ENCODE measurements at places on chromosomes 1 and 21.

DNA sequence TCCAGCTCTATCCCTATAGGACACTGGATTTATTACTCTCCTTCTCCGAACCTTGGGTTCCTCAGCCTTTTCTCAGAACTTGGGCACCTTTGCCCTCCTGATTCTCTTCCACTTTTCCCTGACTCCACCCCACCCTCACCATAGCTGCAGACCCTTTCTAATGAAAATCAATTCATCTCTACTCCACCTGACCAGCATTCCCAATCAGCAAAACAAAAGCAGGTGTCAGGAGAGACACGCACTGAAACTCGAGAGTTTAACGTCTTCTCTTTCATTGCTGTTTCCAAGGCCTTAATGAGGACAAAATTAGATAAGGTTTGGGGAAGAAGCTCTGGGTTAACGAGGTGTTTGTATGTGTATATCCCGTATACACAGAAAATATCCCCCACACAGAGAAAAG, 208.8 kb downstream of the PLPP3 start:
- no peak for DNase-seq

DNA sequence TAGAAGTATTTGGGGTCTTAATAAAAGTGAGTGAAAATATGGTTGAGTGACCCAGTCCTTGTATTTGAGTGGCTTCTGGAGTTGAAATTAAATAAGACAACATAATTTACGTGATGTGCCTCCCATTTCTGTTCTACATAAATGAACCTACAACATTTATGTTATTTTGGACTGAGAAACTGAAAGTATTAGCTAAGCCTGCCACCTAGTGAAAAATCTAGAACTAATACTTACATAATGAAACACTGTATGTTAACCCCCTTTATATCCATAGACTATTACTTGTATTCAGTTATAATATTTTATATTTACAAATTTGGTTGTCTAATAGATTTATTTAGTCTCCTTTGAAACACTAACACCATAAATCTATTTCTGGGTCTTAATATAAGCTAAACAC, 298.9 kb downstream of the KCNT2 start:
- DNase-seq, result peak; percentile 10

DNA sequence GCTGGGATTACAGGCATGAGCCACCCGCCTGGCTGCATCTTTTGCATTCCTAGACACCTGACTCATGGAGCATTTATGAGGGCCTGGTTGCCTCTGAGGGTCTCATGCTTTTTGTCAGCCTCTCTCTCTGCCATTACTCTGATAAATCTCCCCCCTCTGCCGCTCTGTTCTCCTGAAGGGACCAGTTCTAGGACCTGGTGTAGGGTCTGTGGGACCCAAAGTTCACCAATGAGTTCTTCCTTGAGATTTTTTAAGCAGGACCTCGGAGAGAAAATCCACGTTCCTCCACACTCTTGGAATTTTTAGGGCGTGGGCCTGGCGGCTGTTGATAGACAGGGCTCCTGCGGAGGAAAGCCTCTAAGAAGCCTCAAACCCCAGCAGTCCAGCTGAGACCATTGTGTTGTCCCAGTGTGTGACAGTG, 91.9 kb upstream of the ERRFI1 start:
- DNase-seq, result no peak

- DNase-seq, result no peak
Measured at GRCh38 chr1:229547542-229547941, 11.0 kb downstream of the ABCB10 start.

DNA sequence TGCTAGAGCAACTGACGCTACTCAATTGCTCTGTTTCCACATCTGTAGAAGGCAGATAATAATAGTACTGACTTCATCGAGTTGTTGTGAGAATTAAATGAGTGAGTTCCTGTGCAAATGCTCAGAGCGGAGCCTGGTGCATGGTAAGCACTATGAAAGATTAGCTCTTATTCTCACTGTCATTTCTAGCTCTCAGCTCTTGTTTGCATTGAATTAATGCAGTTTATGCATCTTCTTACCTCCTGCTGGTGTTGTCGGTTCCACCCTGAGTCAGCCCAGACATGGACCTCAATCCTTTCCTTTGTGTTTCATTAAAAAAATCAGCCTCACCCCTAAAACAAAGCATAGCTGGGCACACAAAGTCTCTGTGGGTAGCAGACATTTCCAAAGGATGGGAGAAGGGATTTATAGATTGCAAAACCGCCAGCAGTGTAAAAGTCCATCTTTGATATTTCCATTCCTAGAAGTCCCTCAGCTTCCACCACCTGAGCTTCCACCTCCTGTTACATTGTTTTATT, 254.4 kb upstream of the CSF3R start:
- no peak for DNase-seq

DNA sequence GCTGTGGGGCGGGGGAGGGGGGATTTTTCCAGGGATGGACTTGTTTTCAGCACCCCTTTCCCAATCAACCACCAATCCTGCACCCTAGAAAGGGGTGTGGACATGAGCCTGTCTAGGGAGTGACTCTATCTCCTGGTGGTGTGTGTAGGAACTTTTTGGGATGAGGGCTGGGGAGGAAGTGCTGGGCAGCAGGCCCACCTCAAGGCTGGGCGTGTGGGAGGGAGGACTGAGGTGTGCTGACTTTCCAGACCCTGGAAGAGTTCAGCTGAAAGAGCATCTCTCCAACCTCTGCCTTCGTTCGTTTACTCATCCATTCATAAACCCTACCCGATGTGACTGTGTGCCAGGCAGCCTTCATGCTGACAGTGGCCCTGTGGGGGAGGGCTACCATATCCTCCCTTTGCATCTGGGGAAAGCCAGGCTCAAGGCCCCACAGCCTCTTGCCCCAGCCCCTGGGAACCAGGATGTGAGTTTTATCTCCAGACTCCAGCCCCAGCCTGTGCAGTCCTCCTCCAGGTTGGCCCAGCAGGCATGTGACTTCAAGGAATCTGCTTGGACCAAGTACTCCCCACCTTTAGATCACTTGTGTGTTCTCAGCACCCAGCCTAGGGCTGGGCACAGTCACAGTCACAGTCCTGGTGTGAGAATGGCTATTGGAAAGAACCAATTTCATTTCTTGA, 6.7 kb downstream of the KNCN start:
- no peak for DNase-seq

- no peak for DNase-seq
Measured at GRCh38 chr1:24071941-24072340, 40.0 kb downstream of the MYOM3 start.

DNA sequence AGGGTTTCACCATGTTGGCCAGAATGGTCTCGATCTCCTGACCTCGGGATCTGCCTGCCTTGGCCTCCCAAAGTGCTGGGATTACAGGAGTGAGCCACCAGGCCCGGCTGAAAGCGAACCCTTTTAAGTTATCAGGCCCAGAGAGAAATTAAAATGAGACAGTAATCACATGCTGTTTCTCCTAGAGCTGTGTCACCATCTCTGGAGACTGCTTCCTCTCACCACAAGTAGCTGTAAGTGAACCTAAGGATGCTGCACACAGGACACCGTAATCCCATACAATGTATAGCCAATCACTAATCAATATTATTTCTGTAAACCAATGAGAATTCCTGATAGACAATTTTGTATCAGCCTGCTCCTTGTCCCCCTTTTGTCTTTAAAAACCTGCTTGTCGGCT, 5.7 kb upstream of the CSTB start:
- no peak for DNase-seq

GRCh38 chr1:203227371-203228083, 1.9 kb downstream of the CHIT1 start:
- no peak for DNase-seq

- no peak for DNase-seq
Measured at GRCh38 chr1:200306944-200307754, 102.7 kb downstream of the ZNF281 start.

DNA sequence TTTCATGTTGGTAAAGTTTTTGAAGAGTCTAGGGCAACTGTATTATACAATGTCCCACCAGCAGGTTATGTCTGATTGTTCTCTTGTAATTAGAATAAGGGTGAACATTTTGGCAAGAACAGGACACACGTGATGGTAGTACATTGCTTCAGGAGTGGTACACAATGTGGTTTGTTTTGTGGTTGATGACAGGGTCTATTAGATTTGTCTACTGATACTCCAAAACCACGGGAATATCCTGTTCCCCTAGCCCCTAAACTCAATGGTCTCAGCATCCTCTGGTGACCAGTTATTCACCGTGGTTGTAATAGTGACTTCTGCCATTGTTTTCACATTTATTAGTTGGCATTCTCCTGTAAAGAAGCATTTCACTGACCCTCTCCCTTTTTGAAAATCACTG, 22.1 kb upstream of the ACTA1 start:
- DNase-seq, result no peak

- DNase-seq, result no peak
Measured at GRCh38 chr1:3066250-3066711, 2.7 kb upstream of the PRDM16 start.

- DNase-seq, result no peak
Measured at GRCh38 chr1:10687251-10687651, 109.2 kb downstream of the CASZ1 start.

DNA sequence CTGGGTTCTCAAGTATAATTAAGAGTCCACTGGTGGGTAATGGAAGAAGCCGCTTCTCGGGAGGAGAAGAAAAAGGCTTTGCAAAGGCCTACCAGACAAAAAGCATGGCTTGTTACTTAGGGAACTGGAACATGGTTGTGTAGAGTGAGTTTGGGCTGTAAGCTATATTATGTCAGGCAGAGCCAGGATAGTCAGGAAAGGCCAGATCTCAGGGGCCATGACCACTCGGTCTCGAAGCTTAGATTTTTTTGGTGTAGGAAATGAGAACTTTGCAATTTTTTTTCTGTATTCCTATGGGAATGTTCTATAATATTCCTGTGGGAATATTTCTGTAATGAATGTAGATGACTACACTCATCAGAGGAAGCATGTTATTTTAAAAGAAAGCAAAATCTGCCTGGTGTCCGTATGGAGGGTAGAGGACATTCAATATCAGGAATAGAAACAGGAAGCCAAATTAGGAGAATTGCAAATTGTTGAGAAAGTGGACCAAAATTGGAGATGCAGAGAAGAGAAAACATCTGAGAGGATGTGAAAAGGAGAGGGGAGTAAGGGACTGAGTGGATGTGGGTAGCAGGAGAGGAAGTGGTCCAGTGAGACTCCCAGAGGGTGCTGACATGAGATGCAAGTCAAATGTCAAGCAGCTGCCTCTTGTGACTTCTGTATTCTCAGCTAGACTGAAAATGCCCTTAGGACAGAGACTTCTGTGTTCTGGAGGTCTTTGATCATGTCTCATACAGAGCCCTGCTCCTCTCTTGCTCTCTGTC, 45.2 kb upstream of the HAO2 start:
- DNase-seq, result no peak

GRCh38 chr1:156496211-156496761, 4.3 kb downstream of the MEF2D start:
- no peak for DNase-seq

- DNase-seq, result no peak
Measured at GRCh38 chr1:174964261-174964971, 35.3 kb upstream of the CACYBP start.

GRCh38 chr1:208177656-208178055, 66.5 kb downstream of the PLXNA2 start:
- no peak for DNase-seq

DNA sequence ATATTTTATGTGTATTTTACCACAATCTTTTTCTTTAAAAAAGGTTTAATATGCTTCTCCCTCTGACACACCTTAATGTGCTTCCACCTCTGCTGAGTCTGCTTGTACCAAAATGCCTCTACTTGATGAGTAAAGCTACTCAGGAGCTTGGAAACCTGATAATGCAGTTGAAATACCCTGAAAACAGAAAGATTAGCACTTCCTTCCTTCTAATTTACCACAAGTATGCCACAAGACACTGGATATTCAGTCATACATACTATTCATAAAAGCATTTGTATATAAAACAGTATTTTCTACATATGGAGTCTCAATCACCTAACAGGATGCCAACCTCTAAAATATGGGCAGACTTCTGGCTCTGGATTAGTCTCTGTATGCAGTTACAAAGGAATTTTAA, 55.0 kb downstream of the SLC35D1 start:
- no peak for DNase-seq

DNA sequence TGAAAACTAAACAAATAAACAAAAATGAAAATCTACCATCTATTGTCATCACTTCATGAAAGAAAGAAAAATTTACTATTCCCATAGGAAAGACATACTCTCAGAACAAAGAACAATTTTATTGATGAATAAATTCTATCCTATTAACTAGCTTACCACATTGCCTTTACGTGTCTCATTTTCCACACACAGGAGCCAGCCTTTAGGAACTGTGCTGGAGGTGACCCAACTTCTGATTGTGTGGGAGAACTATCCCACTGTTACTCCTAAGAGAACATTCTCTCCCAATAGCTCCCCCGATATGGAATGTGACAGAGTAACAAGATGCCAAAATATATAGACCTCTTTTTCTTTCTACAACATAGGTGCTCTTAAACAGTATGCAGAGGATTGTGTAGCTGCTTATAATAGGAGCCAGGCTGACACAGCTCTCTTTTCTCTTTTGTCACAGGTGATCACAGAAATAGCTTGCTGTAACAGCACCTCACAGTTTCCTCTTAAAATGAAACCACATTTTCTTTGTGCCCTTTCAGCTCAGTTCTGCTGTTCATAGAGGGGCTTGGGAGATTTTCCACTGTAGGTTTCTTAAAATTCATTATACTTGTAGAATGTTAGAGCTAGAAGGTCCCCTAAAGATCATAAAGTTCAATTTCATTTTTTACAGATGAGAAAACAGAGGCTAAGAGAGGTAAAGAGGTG, 35.5 kb downstream of the C21orf91 start:
- no peak for DNase-seq

DNA sequence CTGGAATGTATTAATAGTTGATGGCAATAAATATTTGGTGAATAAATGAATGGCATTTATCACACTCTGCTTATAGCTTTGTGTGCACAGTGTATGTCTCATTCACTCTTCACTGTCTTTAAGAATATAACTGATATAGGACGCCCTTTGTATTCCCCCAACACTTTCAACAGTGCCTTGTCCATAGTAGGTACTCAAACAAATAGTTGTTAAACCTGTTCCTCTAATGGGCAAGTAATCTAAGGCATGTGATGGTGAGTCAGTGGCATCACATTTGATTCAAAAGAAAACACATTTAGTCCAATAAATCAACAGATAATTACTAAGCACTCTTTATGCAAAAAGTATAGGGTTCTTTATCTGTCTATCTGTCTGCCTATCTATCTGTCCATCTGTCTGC, 11.2 kb upstream of the RXRG start:
- no peak for DNase-seq

- no peak for DNase-seq
Measured at GRCh38 chr1:5565281-5566125, 426.7 kb downstream of the NPHP4 start.

- peak; percentile 5 for DNase-seq
Measured at GRCh38 chr1:112298558-112298957, 97.5 kb upstream of the CTTNBP2NL start.

DNA sequence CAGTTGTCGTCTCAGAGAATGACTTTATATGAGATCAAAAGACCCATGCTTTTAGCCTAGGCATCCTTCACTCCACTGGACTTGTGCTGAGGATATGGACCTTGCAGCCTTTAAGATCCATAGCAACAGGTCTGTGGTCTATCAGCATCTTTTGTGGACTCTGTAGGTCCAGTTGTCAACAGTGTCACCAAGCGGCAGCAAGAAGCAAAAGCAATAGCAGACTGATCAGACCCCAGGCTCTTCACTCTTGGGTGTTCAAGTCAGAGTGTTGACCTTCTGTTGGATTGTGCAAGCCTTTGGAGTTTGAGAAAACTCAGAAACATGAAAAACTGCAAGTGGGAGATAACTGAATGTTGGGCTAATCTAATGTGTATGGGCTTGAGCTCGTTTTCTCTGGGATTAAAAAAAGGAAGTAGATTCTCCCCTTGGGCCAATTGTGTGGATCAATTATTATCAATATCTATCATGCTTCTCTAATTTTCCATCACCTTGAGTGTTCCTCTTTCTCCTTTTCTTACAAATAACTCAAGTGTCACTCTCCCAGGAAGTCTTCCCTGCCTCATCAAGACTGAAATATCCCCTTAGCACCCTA, 144.2 kb downstream of the LYPLAL1 start:
- no peak for DNase-seq

Data from Panc1 (cell line).